ENCODE measurements at places on chromosomes 11 and 22.
A peak's percentile ranks its signal among the peaks of the same experiment; 100 is the strongest.

DNA sequence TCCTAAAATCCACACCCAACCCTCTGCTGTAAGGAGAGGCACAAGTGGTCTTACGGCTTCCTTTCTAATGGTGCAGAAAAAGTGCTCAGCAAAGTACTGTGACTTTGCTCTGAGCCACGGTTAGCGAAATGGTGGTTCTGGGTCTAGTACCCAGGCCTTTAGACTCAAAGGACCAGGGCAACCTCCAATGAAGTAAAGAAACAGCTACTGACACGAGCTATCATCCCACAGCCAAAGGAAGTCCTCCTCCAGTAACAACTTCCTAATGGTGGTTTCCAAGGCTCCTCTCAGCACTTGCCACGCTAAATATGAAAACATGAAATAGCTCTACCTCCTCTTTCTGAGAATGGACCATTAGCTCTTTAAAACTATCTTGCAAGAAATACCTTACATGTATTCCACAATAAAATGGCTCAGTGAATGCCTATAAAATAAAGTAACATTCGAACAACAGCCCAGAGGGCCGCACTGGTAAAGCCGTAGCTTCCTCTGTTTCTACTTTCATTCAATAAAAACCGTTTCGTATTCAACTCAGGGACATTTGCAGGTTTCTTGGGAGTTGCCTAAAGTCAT is 122.4 kb downstream of the ETS1 start:
- no peak for DNase-seq

GRCh38 chr11:57178334-57178733 is 3.4 kb upstream of the LRRC55 start:
- DNase-seq, result no peak

DNA sequence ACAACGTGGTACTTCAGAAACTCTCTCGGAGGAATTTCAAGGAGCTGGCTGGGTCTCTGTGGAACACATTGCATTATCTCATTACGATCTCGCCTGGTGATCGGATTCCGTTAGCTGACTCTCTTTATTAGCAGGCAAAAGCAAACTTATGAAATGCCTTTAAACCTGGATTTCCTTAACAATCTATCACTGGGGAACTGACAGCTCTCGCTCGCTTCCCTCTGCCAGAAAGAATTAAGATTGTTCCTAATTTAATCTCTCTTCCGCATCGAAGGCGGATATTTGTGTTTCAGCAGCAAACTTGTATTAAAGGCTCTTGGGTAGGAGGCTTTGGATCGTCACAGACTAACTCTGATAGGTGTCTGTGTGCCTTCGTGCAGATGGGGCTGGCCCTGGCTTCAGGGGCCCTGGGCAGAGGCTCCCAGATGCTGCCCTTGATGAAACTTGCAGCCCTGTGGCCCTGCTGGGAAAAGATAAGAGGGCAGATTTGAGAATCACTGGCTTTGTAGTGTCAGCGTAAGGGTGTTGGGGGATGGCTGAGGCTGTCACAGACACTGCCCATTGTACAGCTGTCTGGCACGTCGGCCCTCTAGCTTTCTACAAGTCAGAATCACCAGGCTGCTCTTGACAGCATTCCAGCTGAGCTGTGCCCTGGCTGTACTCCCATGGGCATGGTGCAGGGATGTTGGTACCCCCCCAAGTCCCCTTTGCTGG is 162.2 kb upstream of the NECTIN1 start:
- DNase-seq, result no peak

DNA sequence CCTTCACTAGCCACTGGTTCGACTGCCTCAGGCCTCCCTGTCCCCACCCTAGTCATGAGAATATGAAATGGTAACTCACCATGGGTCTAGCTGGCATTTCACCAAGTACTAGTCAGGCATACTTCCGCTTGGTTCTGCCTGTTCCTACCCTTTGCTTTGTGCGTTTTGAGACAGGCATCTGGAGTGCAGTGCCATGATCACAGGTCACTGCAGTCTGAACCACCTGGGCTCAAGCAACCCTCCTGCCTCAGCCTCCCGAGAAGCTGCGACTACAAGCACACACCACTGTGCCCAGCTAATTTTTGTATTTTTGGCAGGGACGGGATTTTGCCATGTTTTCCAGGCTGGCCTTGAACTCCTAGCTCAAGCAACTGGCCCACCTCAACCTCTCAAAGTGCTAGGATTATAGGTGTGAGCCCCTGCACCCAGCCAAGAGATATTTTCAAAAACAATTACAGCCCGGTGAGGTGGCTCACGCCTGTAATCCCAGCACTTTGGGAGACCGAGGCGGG is 14.1 kb downstream of the HRAS start:
- no peak for DNase-seq

GRCh38 chr22:31075961-31076360 is 5.2 kb upstream of the SMTN start:
- DNase-seq, result no peak

DNA sequence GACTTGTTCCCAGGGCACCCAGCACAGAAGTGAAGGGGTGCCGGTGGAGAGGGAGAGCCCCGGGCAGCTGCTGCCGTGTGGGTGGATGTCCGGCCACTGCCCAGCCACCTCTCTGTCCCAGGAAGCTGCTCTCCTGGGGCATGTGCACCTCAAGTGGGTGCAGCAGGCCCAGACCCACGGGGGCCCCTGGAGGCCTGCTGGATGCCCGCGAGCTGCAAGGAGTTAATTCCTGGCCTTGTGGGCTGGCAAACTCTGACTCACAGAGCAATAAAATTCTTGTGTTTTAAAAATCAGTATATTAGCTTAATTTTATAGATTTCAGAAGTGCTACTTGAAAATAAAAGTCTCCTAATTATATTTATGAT is 37.4 kb upstream of the KCNQ1OT1 start:
- DNase-seq, result no peak

DNA sequence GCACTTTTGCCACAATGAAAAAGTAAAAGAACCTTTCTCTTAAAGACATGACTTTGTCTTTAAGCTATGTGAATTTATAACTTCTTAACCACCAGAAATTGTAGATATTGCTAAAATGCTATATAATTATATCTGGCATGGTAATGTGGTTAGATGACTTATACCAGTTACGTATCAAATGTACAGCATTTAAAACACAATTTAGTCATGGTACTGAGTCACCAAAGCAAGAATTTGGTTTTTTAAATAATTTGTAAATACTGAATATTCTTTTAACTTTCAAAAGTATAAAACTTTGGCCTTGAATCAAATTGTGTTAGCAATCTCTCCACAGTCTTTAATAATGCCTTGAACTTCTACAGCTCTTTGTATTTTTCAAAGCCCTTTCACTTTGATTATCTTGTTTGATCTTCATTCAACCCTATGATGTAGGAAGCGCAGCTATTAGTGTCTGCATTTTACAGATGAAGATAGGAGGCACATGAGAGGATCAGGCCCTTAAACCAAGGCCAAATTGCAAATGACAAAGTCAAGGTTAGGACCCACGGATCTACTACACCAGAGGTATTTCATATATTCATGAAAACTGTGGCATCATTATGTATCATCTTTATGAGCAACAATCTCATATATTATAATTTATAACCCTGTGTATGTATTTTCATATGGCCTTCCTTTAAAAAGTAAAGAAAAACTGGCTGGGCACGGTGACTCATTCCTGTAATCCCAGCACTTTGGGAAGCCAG is 4.4 kb upstream of the SYTL2 start:
- no peak for DNase-seq

GRCh38 chr11:40998920-40999319 is 460.5 kb downstream of the LRRC4C start:
- no peak for DNase-seq

- DNase-seq, result no peak
Measured at GRCh38 chr11:112932593-112932992, 28.6 kb upstream of the NCAM1 start.

DNA sequence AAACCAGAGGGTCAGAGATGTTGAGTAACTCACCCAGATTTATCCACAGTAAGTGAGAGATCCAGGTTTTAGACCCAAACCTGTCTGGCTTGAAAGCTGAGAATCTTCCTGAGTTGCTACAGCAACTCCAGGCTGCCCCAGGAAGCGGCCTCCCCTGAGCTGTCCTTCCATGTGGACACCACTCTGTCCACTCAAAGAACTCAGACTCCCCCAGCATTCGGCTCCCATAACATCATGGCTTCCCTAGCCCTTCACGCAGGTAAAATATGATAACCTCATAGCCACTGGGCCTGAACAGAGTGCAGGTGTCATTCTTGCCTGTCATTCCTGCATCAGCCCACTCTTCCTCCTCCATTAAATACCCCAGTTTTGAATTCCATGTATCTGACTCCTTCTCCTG is 657.8 kb downstream of the TBC1D22A start:
- DNase-seq, result no peak

GRCh38 chr22:50445071-50445879 is 29.6 kb downstream of the SBF1 start:
- no peak for DNase-seq

DNA sequence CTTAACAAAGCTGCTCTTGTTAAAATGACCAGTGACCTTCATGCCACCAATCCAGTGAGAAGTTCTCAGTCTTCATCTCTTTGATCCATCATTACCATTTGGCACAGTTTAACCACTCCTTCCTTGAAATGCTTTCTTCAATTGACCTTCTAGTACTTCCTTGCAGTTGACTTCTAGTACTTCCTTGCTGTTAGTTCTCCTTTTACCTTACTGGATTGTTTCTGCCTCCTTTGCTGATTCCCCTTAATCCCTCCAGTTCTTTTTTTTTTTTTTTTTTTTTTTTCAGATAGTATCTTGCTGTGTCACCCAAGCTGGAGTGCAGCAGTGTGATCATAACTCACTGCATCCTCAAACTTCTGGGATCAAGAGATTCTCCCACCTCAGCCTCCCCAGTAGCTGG is 66.0 kb upstream of the HORMAD2 start:
- peak; percentile 7 for DNase-seq

DNA sequence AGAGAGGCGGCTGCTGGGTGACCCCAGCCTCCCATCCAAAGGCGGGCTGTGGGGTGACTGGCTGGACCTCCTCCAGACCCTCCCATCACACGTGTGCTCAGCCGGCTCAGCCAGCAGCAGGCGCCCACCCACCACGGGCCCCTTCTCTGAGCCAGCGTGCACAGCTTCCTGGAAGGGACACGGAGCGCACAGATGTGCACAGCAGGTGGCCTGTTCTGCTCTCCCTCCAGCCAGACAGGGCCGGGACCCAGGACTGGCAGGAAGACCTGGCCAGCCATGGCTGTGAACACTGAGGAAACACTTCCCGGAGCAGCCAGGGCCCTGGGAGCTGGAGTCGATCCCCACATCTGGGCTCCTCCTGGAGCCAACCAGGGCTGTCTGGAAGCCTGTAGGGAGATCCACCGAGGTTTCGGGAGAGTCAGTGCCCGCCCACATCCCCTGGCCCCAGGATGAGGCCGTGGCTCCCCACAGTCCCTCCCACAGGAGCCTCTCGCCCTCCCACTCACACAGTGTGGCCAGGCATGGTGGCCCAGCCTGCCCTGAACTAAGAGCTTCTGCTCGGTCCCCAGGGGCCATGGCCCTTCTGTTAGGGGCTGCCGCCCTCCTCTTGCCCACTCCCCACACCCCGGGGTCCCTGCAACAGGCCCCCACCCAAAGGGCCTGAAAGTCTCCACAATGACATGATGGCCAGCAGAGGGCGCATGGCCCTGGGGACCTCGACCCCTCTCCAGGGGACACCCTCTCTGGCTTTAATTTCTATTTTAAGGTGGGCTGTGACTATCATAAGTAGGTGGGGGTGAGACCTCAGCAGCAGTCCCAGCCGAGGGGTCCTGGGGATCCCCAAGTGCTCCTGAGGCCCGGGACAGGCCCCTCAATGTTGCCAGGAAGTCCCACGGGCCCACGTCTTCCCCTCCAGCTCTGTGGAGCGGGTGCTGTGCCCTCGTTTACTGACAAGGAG is 90.6 kb upstream of the FGF3 start:
- DNase-seq, result no peak

GRCh38 chr11:9936754-9937153 is 272.9 kb downstream of the SWAP70 start:
- no peak for DNase-seq

- DNase-seq, result no peak
Measured at GRCh38 chr11:80473562-80473961, 1032.7 kb upstream of the TENM4 start.

GRCh38 chr11:113874581-113875233 is 665 bp downstream of the USP28 start:
- no peak for DNase-seq

DNA sequence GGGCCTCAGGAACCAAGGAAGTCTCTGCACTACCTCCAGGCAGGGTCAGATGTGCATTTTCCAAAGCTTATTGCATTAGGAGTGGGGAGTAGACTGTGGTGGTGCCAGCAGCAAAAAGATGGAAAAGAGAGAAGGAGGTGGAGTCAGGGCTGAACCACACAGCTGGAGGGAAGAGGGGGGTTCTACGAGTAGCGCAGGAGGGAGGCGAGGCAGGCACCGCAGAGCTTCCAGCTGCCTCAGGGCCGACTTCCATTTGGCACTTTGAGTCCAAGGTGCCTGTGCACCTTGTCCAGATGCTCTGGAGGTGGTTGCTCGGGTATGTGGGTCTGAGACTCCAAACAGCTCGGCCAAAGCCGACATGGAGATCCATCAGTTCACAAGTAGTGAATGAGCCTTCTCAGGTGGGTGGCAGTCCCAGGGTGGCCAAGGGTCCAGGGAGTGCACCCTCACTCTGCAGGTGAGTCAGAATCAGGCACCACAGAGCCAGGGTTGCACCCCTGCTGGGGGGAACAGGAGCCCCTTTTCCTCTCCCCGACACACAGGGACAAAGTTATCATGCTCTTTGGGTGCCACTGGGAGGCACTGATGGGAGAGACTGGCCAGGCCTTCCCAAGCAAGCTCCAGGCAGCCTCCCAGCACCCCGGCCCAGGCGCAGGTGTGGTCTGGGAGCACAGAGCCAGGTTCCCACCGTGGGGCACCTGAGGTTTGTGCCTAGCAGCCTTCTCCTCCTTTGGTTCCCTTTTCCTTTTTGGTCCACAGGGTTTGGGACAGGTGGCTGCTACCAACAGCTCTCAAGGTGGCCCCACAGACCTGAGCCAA is 30.2 kb downstream of the GGT5 start:
- no peak for DNase-seq

DNA sequence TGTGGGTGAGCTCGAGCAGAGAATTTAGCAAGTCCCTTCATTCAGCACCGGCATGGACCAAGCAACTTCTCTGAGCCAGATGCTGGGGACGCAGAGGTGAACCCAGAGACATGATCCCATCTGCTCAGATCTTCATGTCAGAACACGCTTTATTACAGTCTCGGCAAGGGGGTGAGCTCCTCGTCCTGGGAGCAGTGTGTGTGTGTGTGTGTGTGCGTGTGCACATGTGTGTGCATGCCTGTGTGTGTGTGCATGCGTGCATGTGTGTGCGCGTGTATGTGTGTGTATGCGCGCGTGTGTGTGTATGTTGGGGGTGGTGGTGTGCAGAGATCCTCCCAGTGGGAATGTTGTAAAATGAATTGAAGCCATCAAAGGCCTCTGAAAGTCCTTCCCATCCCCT is 9.8 kb downstream of the MIAT start:
- no peak for DNase-seq

GRCh38 chr11:109425554-109425953 is 3.6 kb downstream of the C11orf87 start:
- no peak for DNase-seq

GRCh38 chr22:19892925-19893324 is 38.3 kb upstream of the GNB1L start:
- DNase-seq, result no peak

- DNase-seq, result no peak
Measured at GRCh38 chr11:28833169-28833568, 725.0 kb downstream of the METTL15 start.

- no peak for DNase-seq
Measured at GRCh38 chr11:117816151-117816741, 8.3 kb downstream of the FXYD2 start.

All from AML-193 (cell line).